CMK (cell line): ENCODE measurements at places on chromosomes 13 and 19.

- DNase-seq = no peak
These were observed 12.4 kb downstream of the NOSIP start for GRCh38 chr19:49567861-49568441.

DNA sequence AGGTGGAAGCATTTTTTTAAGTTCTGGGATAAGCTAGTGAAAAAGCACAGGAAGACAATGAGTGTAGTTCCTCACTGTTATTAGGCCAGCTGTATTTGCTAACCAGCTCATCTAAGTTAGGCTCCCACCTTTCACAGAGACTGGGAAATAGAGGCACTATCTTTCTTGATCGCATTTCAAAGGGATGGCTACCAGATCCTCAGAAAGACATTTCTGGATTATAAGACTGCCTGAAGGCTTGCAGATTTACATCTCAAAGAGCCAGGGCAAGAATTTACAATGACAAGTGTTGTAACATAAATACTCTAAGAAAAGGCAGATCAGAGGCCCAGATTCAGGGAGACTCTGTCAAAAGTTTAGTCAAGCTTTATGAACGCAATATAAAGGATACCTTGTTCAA is 1005.5 kb downstream of the PCDH9 start:
- DNase-seq = no peak

- no peak for DNase-seq
These were observed 8.4 kb upstream of the LRG1 start for GRCh38 chr19:4548238-4548584.

DNA sequence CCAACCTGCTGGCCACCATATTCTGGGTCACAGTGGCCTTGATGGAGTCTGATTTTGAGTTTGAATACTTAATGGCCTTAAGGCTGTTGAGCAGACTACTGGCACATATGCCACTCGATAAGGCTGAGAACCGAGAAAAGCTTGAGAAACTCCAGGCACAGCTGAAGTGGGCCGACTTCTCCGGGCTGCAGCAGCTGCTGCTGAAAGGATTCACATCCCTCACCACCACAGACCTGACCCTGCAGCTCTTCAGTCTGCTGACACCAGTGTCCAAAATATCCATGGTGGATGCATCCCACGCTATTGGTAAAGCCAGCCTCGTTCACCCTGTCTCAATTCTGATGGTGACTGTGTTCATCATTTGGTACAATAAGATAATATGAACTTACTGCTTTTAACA is 77.5 kb downstream of the ZAR1L start:
- no peak for DNase-seq

DNA sequence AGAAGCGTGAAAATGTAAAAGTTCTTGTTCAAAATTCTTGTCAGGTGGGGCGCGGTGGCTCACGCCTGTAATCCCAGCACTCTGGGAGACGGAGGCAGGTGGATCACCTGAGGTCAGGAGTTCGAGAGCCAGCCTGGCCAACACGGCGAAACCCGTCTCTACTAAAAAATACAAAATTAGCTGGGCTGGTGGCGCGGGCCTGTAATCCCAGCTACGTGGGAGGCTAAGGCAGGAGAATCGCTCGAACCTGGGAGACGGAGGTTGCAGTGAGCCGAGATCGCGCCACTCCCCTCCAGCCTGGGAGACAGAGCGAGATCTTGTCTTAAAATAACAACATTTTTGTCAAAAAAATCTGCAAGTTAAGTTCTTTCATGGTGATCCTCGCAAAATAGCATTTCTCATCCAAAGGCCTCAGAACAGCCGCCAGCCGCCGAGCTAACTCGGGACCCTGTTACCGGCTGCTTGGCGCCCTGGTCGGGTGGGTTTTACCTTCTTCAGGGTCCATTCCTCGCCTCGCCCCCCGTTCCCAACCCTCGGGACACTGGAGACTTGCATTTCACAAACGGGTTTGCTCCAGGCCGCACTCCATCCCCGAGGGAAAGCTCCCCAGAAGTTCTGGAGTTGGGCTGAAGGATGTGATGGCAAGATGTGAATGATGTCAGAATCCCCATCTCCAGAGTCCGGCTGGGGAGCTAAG is 1.6 kb downstream of the LATS2 start:
- DNase-seq = no peak

GRCh38 chr19:7333198-7334118 is 15.3 kb upstream of the ARHGEF18 start:
- DNase-seq = no peak

DNA sequence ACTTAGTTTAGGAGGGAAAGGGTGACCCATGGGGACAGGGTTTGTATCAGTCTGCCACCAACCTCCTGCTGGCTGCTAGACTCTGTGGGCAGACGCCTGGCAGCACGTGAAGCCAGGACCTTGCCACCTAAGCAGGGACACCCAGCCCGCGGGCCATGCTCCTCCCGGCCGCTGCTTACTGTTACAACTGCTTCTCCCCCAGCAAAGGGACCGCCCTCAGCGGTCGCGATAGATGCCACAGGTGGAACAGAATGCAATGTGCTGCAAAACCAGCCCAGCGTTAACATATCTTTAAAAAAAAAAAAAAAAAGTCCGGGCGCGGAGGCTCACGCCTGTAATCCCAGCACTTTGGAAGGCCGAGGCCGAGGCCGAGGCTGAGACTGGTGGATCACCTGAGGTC is 1.9 kb upstream of the RHPN2 start:
- no peak for DNase-seq
